Muscle of leg (tissue), 16 donors: ENCODE measurements at places on chromosomes 16 and 17.

GRCh38 chr16:57297856-57298255 is 13.4 kb upstream of the PLLP start:
- H3K36me3 ChIP-seq: no peaks in the 10 kb centered on the region
- H3K4me3 ChIP-seq: no peak overlapping the region
- H3K27me3 ChIP-seq: no peaks in the 10 kb centered on the region
- H3K4me1 ChIP-seq: peaks cover 14% of the 10 kb centered on the region
- no peak for DNase-seq
- no peak overlapping the region for H3K27ac ChIP-seq

DNA sequence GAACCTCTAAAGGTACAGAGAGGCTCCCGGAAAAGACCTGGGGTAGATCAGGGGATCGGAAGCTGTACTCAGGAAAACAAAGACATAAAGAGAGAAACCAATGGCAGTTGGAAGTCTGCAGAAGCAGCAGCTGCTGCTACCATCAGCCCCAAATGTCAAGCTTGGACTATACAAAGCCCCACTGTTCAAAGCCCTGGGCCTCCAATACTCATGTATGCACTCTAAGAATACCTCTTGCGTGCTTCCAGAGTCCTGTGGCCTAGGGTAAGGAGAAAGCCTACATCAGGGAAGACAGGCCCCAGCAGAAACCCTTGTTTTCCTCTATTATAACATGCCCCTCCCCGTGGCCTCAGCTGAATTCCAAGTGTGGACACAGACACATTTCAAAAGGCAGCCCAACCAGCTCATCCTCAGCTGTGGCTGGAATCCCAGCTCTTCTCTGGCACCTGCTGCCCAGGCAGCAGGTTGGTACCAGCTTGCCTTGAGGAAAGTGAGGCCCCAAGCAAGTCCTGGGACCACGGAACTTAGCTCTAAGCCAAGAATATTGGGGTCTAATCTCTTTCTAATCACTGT is 19.3 kb upstream of the MTMR4 start:
- DNase-seq: no peak
- H3K4me1 ChIP-seq: peaks cover 82% of the 10 kb centered on the region
- peak overlapping the region; percentile 70 for H3K27ac ChIP-seq
- peaks cover 10% of the 10 kb centered on the region for H3K27me3 ChIP-seq
- no peak overlapping the region for H3K4me3 ChIP-seq

- peaks cover 6% of the 10 kb centered on the region for H3K4me1 ChIP-seq
- H3K36me3 ChIP-seq: no peaks in the 10 kb centered on the region
- DNase-seq: no peak
Observed at GRCh38 chr17:76577876-76578275, 7.8 kb downstream of the ST6GALNAC2 start.

DNA sequence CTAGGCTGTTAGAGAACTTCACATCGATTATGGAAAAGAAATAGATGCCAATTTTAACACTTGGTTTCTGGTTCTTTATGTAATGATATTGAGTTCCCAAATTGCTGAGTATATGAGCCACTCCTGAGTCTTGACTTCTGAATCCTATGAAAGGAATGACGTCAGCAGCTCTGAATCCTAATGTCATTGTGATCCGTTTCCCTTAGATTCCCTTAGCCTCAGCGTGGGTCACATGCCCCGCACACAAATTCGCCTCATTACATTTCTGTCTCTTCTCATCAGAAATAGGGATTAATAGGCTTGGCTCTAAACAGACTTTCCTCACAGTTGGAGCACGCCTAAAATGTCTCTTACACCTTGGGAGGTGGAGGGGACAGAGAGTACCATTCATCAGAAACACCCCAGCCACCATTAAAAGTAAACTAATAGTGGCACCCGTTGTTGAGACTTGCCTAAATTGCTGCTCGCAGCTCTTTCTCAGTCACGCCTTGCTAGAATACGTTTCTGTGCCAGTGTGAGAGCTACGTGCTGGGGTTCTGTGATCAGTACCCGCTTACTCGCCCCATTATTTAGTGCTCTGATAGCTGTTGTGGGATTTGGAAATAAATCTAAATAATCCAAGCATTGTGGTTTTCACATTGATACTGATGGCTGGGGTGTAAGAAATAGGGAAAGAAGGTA is 7.1 kb downstream of the MRM3 start:
- H3K36me3 ChIP-seq: peaks cover 53% of the 10 kb centered on the region
- H3K4me3 ChIP-seq: no peak overlapping the region
- no peaks in the 10 kb centered on the region for H3K27me3 ChIP-seq

DNA sequence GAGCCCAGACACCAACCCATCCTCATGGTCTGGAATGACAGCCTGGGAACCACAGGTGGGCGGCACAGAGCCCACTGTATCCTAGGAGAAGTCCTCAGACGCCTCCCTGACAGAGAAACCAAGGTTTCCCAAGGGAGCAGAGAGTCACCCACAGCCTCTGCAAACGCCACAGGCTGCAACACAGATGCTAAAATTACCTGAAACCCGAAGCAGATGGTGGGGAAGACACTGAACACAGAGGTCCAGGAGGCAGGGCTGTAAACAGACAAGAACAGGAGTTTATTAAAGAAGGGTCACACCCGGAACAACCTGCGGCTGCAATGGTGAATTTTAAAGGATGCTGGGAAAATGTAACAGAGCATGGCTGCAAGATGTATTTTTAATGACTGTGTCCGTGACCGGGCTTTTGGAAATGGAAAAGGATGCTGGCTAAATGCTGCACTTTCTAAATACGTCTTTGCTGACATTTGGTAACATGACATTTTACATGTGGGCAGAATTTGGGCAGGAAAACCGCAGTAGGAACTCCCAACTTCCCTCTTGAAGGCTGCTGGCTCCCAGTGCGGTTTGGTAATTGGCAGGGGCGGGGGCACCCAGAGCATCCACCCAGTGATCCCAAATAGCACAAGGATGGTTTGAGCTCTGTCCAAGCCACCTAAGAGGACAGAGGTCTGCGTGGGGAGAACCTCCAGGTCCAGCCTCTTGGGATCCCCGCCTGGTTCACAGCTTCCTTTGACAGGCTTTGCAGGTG is 13.1 kb downstream of the SLC38A8 start:
- peak; percentile 57 for DNase-seq
- no peaks in the 10 kb centered on the region for H3K36me3 ChIP-seq
- peaks cover 8% of the 10 kb centered on the region for H3K27me3 ChIP-seq

GRCh38 chr17:28963055-28963611 is 11.8 kb upstream of the PHF12 start:
- H3K27me3 ChIP-seq: peaks cover 3% of the 10 kb centered on the region
- peak; percentile 51 for DNase-seq
- H3K36me3 ChIP-seq: no peaks in the 10 kb centered on the region
- no peak overlapping the region for H3K27ac ChIP-seq

DNA sequence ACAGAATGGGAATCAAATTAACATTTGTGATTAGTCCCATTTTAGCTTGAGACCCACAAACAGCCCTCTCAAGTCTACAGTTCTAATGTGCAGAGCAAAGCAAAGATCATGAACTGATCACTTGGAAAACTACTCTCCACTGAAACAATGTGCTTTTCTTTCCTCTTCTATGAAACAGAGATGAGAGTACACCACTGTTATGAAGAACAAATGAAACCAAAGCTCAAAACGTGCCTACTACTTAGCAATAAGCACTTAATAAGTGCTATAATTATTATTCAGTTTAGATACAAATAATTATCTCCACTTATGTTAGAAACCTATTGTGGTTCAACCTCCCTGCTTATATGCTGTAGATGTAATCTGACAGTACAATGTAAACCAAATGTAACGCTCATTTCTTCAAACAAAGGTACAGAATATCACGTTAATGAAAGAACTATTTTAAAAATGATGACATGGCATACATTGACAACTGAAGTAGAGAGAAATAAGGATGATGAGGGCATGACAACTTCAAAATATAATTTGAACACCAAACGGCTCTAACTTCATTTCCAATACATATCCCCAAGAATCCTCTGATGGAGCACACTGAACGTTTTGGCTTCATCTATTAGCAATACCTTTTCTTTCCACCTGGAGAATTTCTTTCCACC is 2.0 kb downstream of the VPS35 start:
- no peak overlapping the region for H3K4me3 ChIP-seq
- no peak for DNase-seq
- no peaks in the 10 kb centered on the region for H3K36me3 ChIP-seq
- no peaks in the 10 kb centered on the region for H3K27me3 ChIP-seq
- no peak overlapping the region for H3K27ac ChIP-seq

DNA sequence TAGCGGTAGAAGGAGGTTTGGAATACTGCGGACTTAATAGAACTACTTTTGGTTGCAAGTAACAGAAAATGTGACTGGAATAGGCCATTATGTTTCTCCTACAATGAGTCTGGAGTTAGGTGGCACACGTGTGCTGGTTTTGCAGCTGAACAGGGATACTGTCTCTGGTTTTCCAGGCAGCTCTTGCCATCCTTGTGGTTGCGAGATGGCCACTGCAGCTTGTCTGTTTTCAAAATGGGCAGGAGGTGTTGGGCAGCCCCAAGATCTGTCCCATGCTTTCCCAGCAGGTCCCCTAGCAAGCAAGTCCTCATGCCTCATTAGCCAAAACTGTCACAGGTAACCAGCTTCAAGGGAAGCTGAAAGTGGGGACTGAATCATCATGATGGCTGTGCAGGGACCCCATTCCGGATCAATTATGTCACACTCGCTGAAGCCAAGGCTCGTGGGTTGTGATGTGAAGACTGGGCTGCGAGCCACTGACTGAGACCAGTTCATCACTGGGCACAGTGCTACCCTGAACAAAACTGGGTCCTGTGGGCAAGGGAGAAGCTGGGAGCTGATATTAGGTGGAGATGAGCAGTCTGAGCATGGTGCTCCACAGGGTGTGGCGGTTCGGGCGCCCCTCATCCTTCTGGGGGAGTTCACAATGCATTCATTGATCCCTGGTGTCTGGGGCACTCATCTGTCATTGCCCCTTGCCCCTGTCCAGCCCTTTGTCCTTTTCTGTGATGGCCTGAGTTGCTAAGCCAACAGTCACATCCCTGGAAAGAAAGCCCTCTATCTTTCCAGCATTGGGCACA is 82.1 kb downstream of the KSR1 start:
- no peaks in the 10 kb centered on the region for H3K36me3 ChIP-seq
- no peak overlapping the region for H3K4me3 ChIP-seq
- H3K27me3 ChIP-seq: no peaks in the 10 kb centered on the region

DNA sequence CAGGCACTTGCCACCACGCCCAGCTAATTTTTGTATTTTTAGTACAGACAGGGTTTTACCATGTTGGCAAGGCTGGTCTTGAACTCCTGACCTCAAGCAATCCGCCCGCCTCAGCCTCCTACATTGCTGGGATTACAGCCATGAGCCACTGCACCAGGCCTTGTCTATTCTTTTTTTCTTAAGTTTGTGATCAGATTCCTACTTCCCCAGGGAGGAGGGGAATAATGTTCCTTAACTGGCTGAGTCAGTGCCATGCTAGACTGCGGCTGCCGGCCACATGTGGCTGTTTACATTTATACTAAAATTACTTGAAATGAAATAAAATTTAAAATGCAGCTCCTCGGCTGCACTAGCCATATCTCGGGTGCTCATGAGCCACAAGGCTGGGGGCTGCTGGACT is 27.8 kb upstream of the USP36 start:
- DNase-seq: no peak
- peaks cover 57% of the 10 kb centered on the region for H3K36me3 ChIP-seq
- no peaks in the 10 kb centered on the region for H3K27me3 ChIP-seq
- H3K4me3 ChIP-seq: no peak overlapping the region
- H3K4me1 ChIP-seq: peaks cover 12% of the 10 kb centered on the region
- no peak overlapping the region for H3K27ac ChIP-seq

DNA sequence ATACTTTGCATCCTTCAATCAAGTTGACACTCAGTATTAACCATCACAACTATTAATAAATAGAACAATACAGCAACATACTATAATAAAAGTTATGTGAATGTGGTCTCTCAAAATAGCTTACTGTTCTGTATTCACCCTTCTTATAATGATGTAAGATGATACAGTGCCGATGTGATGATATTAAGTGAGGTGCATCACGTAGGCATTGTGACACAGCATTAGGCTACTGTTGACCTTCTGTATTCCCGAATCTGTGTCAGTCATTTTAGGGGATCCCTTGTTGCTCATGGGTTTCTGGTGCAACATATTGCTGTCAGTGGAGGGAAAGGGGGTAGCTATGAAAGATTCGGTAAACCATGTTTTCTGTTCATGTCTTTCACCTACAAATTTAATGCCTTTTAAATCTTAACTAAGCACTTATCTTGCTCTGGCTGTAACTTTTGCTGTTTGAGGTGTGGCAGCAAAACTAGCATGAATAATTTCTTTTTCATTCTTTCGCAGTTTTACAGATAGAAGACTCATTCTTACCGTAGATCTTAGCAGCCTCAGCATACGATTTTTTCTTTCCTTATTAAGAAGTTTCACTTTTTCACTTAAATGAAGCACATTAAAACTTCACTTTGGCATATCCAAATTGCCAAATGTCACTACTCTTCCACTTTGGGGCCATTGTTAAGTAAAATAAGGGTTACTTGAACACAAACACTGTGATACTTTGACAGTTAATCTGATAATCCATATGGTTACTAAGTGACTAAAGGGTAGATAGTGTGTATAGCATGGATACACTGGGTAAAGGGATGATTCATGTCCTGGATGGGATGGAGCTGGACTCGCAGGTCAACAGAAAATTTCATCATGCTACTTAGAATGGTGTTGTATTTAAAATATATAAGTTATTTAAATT is 29.6 kb downstream of the NFAT5 start:
- no peak for DNase-seq
- no peak overlapping the region for H3K4me3 ChIP-seq
- H3K36me3 ChIP-seq: no peaks in the 10 kb centered on the region
- no peak overlapping the region for H3K27ac ChIP-seq

DNA sequence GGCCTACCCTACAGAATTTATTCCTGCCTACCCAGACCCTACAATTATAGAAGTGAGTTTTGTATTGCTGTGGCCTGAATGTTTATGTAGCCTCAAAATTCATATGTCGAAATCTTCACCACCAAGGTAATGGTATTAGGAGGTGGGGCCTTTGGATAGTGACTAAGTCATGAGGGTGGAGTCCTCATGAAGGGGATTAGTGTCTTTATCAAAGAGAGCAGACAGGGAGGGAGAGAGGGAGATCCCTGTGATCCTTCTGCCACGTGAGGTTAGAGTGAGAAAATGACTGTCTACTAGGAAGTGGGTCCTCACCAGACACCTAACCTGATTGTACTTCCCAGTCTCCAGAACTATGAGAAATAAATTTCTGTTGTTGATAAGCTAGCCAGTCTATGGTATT is 981 bp upstream of the DUXB start:
- H3K4me1 ChIP-seq: no peaks in the 10 kb centered on the region
- no peak overlapping the region for H3K27ac ChIP-seq
- H3K36me3 ChIP-seq: no peaks in the 10 kb centered on the region
- no peak overlapping the region for H3K4me3 ChIP-seq

DNA sequence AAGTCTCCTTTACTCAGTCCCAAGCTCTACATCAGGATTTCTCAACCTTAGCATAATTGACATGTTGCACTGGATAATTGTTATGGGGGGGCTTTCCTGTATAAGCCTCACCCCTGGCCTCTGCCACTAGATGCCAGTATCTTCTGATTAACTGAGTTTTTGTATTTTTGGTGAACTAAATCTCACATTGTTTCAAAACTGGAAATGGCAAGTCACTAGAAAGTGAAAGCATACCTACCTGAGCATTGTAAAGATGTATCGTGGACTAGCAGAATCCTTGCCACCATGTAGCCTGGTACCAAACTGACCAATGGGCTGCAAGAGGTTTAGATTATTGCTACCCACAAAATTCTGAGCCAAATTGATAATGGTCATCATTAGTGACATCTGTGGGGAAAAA is 15.0 kb downstream of the TOP2A start:
- no peaks in the 10 kb centered on the region for H3K4me1 ChIP-seq
- no peak overlapping the region for H3K4me3 ChIP-seq
- peaks cover 13% of the 10 kb centered on the region for H3K36me3 ChIP-seq
- H3K27me3 ChIP-seq: no peaks in the 10 kb centered on the region

GRCh38 chr17:21129023-21129681 is 2.4 kb downstream of the DHRS7B start:
- no peak overlapping the region for H3K27ac ChIP-seq
- DNase-seq: peak; percentile 71
- H3K4me3 ChIP-seq: no peak overlapping the region
- H3K4me1 ChIP-seq: peaks cover 5% of the 10 kb centered on the region
